ENCODE measurements at places on chromosomes 4 and X. TPM values are rescaled to one million over a fixed set of nuclear protein-coding genes. Genes with fewer than 3 reads are reported as not detected.

The BMX gene
- not detected for total RNA-seq

The BANK1 gene
- 2.0 TPM for total RNA-seq

The DACH2 gene
- total RNA-seq: 0.16 TPM

The POU4F2 gene
- not detected for total RNA-seq

The SMPX gene
- not detected for total RNA-seq

The AP1S2 gene
- 74.2 TPM for total RNA-seq

The GLOD5 gene
- total RNA-seq: not detected

The GPR119 gene
- total RNA-seq: not detected

The RAB33A gene
- 1.7 TPM for total RNA-seq

The HPGD gene
- total RNA-seq: 0.20 TPM

DNA sequence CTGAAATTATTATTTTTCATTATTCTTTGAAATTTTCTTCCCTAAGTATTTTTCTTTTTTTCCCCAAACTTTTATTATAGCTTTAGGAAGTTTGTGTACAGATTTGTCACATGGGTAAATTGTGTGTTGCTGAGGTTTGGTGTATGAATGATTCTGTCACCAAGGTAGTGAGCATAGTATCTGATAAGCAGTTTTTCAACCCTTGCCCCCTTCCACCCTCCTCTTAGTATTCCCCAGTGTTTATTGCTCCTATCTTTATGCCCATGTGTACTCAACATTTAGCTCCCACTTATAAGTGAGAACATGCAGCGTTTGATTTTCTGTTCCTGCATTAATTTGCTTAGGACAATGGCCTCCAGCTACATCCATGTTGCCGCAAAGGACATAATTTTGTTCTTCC, 103.9 kb upstream of the MAGEB2 start:
- no peak for DNase-seq
- H3K4me3 ChIP-seq: no peak overlapping the region
- no peak overlapping the region for H3K27ac ChIP-seq
- H3K4me1 ChIP-seq: no peaks in the 10 kb centered on the region
- no peaks in the 10 kb centered on the region for H3K27me3 ChIP-seq
- no peaks in the 10 kb centered on the region for H3K36me3 ChIP-seq

- H3K27me3 ChIP-seq: no peaks in the 10 kb centered on the region
- no peak overlapping the region for H3K27ac ChIP-seq
- peak; percentile 16 for DNase-seq
- H3K4me1 ChIP-seq: peaks cover 6% of the 10 kb centered on the region
These were observed 3.4 kb downstream of the SPARCL1 start for GRCh38 chr4:87525636-87526295.

DNA sequence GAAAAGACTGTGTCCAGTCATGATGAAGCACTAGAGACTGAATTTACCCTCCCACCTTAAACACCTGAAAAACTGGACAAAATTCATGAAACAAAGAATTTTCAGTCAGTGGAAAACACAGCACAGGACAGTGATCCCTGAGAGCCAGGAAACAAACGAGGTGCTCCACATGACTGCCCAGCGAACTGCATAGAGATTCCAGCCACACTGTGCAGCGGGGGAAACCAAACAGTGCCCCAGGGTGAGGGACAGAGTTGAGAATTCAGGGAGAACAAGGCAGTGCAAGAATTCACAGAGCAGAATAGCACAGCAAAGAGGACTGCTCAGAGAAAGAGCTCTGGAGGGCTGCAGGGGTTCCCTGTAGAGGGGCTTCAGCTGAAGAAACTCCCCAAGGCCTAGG, 55.5 kb upstream of the SEC24B start:
- no peak overlapping the region for H3K4me3 ChIP-seq
- DNase-seq: no peak
- no peak overlapping the region for H3K27ac ChIP-seq
- no peaks in the 10 kb centered on the region for H3K36me3 ChIP-seq
- H3K4me1 ChIP-seq: no peaks in the 10 kb centered on the region
- H3K27me3 ChIP-seq: peaks cover 4% of the 10 kb centered on the region

- H3K4me1 ChIP-seq: peaks cover 11% of the 10 kb centered on the region
- no peaks in the 10 kb centered on the region for H3K27me3 ChIP-seq
- H3K36me3 ChIP-seq: no peaks in the 10 kb centered on the region
- H3K27ac ChIP-seq: peak overlapping the region; percentile 89
These were observed 66.3 kb upstream of the FAM9C start for GRCh38 chrX:13110433-13111324.

DNA sequence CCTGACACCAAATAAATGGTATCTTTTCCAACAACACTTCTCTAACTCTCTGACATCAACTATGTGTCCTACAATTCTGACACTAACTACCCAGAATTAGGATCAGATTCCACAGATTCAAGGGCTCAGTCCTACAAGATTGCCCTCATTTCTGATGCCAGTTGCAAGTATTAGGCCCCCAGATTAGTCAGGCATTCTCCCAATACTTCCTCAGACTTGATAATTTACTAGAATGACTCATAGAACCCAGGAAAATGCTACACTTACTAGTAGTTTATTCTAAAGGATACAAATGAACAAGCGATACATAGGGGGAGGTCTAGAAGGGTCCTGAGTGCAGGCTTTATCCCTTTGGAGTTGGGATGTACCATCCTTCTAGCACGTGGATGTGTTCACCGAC, 8.5 kb downstream of the TIGD2 start:
- H3K4me1 ChIP-seq: peaks cover 8% of the 10 kb centered on the region
- no peak overlapping the region for H3K27ac ChIP-seq
- H3K36me3 ChIP-seq: no peaks in the 10 kb centered on the region
- H3K27me3 ChIP-seq: no peaks in the 10 kb centered on the region
- DNase-seq: peak; percentile 33

GRCh38 chr4:7756561-7757355, 182.9 kb downstream of the AFAP1 start:
- DNase-seq: no peak
- peaks cover 25% of the 10 kb centered on the region for H3K36me3 ChIP-seq
- no peak overlapping the region for H3K4me3 ChIP-seq

DNA sequence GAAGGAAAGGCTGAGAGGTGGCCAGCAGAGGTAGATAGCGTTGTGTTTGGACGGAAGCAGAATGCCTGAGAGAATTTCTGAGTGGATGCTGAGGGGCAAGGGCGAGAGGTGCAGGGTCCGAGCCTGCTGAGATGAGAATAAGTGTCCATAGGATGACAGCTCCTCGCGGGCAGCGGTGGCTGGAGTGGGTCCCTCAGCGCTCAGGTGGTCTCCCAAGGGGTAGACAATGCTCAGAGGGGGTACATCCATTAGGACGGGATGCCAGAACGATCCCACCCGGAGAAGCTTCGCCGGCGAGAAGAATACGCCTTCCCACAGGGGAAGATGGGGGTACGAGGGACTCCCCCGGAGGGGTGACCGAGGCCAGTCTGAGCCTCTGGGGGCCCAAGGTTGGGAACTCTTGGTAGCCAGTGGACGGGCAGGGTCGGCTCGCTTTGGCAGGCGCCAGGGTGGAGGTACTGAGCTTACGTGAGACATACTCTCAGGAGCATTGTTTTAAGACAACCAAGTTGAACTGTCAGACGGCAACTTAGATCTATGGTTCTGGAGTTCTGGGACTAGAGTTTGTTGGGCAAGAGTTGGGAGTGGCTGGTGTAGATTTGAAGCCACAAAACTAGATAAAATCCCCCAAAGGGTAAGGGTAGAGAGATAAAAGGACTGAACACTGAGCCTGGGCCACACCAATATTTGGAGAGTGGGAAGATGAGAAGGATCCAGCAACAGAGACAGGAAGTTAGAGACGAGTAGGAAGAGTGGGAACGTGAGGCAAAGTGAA, 15.8 kb downstream of the BRCC3 start:
- H3K4me1 ChIP-seq: no peaks in the 10 kb centered on the region
- DNase-seq: no peak
- H3K4me3 ChIP-seq: no peak overlapping the region
- H3K27me3 ChIP-seq: no peaks in the 10 kb centered on the region
- no peak overlapping the region for H3K27ac ChIP-seq

DNA sequence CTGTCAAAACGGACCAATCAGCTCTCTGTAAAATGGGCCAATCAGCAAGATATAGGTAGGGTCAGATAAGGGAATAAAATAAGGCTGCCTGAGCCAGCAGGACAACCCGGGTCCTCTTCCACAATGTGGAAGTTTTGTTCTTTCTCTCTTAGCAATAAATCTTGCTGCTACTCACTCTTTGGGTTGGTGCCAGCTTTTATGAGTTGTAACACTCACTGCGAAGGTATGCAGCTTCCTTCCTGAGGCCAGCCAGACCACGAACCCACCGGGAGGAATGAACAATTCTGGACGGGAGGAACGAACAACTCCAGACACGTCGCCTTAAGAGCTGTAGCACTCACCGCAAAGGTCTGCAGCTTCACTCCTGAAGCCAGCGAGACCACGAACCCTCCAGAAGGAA, 287.8 kb downstream of the RAPGEF2 start:
- peak overlapping the region; percentile 95 for H3K27ac ChIP-seq
- no peaks in the 10 kb centered on the region for H3K27me3 ChIP-seq
- DNase-seq: peak; percentile 99
- no peaks in the 10 kb centered on the region for H3K36me3 ChIP-seq
- H3K4me3 ChIP-seq: no peak overlapping the region

DNA sequence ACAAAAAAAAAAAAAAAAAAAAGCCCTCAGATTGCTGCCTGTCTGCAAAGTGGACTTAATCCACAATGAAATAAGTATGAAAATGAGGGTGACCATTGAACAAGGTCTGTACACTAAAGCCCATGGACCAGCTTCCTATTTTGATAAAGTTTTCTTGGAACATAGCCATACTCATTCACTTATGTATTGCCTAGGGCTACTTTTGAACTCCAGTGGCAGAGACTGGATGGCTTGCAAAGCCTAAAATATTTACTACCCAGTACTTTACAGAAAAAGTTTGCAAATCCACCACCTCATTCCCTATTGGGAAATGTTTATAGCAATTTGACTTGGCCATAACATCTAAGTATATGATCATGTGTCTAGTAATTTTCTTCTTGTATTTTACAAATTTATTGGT, 481.7 kb downstream of the NAF1 start:
- no peaks in the 10 kb centered on the region for H3K36me3 ChIP-seq
- no peak for DNase-seq
- H3K27me3 ChIP-seq: no peaks in the 10 kb centered on the region
- H3K4me1 ChIP-seq: peaks cover 14% of the 10 kb centered on the region

GRCh38 chrX:152915541-152916241, 17.8 kb downstream of the ZNF185 start:
- no peaks in the 10 kb centered on the region for H3K27me3 ChIP-seq
- peak; percentile 52 for DNase-seq
- no peaks in the 10 kb centered on the region for H3K36me3 ChIP-seq
- no peak overlapping the region for H3K4me3 ChIP-seq
- peak overlapping the region; percentile 18 for H3K27ac ChIP-seq

DNA sequence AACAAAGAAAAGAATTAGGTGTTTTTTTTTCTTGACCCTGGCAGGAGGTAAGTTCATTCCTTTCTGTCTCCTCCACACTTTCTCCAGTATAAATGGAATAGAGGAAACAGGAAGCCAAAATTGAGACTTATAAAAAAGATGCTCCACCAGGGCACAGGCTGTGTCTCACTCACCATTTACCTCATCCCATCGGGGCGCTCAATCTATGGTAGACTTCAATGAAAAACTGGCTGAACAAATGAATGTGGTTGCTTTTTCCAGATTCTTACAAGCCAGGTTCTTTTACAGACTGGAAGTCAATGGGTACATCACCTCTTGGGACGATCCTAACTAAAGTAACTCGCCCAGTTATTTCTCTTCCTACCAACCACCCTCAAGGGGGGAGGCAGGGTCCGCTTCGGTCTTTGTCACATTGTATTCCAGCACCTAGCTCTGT, 685 bp downstream of the COMMD8 start:
- H3K27ac ChIP-seq: peak overlapping the region; percentile 80
- no peaks in the 10 kb centered on the region for H3K27me3 ChIP-seq
- DNase-seq: no peak
- H3K36me3 ChIP-seq: peaks cover 9% of the 10 kb centered on the region
- peak overlapping the region; percentile 83 for H3K4me3 ChIP-seq

- H3K4me3 ChIP-seq: no peak overlapping the region
- no peak overlapping the region for H3K27ac ChIP-seq
- no peaks in the 10 kb centered on the region for H3K36me3 ChIP-seq
- no peaks in the 10 kb centered on the region for H3K4me1 ChIP-seq
These were observed 70.8 kb downstream of the LUZP4 start for GRCh38 chrX:115360220-115360781.

GRCh38 chr4:119730671-119730950, 102.0 kb upstream of the PDE5A start:
- no peak for DNase-seq
- H3K36me3 ChIP-seq: no peaks in the 10 kb centered on the region
- H3K27ac ChIP-seq: peak overlapping the region; percentile 83
- H3K27me3 ChIP-seq: no peaks in the 10 kb centered on the region
- H3K4me3 ChIP-seq: no peak overlapping the region

DNA sequence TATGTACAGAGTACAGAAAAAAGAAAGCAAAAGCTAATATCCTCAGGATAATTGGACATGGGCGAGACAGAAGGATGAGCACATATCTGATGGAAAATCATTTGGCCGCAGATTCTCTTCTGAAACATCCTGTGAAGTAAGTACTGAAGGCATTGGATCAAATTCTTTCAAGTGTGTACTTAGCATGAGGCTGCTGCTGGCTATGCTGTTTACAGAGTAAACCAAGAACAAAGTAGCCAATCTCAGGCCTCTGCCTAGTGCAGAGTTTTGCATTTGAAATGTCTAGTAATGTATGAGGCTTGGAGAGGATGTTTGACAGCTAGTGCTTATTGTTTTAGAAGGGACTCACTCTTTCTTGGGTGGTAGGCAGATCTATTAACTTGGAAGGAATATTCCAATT, 128.5 kb downstream of the MAGEC2 start:
- no peak overlapping the region for H3K4me3 ChIP-seq
- no peaks in the 10 kb centered on the region for H3K27me3 ChIP-seq
- H3K4me1 ChIP-seq: no peaks in the 10 kb centered on the region
- DNase-seq: no peak

GRCh38 chr4:168521721-168522120, 24.9 kb downstream of the PALLD start:
- no peak overlapping the region for H3K27ac ChIP-seq
- peaks cover 5% of the 10 kb centered on the region for H3K4me1 ChIP-seq
- no peaks in the 10 kb centered on the region for H3K36me3 ChIP-seq

GRCh38 chr4:110850461-110851442, 227.9 kb upstream of the PITX2 start:
- no peak overlapping the region for H3K4me3 ChIP-seq
- peaks cover 5% of the 10 kb centered on the region for H3K27me3 ChIP-seq
- H3K4me1 ChIP-seq: peaks cover 5% of the 10 kb centered on the region
- H3K36me3 ChIP-seq: no peaks in the 10 kb centered on the region
- no peak overlapping the region for H3K27ac ChIP-seq
- DNase-seq: no peak

DNA sequence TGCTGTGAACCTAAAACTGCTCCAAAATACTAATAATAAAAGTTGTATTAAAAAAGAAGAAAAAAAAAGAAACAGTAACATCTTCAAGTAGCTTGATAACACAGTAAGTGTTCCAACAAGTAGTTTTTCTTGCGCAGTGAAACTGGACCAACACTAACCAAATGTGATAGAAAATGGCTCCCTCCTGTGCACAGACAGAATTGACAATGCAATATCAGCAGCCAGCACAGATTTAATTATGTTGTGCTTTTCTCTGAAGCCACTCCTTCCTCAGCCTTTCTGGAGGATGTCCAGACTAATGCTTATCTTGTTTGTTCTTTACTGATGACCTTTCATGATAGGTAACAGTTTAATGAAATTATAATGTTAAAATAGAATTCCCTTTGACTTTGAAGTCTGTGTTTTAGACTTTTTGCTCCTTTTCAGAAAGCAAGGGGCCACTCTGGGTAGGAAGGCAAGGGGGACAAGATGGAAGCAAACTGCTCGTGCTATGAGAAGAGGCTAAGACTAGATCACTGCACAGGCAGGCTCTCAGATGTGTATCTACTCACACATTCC, 147.1 kb upstream of the RPL34 start:
- no peak for DNase-seq
- no peak overlapping the region for H3K4me3 ChIP-seq
- H3K27me3 ChIP-seq: no peaks in the 10 kb centered on the region
- H3K36me3 ChIP-seq: no peaks in the 10 kb centered on the region
- no peak overlapping the region for H3K27ac ChIP-seq

All from astrocyte (in vitro differentiated cells and primary cell).